ENCODE measurements at places on chromosomes 12 and 14.

DNA sequence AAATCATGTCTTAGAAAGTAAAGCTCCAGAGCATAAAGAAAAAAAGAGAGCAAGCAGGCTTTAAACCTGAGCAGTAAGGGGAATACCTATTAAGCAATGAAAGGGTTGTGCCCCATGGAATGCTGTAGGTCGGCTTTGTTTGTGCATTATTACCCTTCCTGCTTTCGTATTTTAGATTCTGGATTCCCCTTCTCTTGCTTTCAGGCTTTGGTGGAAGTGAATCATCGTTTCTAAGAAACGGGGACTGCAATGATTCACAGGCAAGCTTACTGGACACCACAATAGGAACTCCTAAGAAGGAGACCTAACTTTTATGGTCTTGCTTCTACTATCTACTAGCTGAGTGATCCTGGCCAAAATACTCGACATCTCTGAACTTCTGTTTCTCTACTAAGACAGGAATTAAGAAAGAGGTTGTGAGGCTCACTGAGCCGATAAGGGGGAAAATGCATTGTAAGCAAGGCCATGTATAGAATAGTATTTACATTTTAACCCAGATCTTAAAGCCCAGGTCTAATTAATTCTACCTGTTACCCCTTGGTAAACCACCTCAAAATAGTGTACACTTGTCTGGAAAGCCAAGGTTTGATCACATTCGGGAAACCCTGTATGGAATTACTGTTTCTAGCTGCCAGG lies 1.2 kb upstream of the BMAL2 start:
- DNase-seq, result no peak

DNA sequence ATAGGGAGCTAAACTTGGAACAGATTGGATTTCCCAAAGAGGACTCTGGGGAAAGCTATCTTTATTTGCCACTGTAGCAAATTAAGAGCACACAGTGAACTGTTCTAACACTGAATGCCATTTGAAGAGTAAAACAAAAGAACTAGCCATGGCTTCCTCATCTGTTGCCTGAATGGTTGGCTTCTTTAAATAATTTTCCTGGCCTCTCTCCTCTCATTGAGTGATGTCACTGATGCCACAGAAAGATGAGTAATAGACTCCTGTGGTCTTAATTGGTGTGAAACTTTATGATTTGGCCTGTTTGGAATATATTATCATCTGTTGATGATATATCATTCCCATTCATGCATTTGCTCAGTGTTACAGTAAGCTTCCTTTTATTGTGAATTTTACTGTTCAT lies 42.5 kb downstream of the WDR20 start:
- DNase-seq, result no peak

DNA sequence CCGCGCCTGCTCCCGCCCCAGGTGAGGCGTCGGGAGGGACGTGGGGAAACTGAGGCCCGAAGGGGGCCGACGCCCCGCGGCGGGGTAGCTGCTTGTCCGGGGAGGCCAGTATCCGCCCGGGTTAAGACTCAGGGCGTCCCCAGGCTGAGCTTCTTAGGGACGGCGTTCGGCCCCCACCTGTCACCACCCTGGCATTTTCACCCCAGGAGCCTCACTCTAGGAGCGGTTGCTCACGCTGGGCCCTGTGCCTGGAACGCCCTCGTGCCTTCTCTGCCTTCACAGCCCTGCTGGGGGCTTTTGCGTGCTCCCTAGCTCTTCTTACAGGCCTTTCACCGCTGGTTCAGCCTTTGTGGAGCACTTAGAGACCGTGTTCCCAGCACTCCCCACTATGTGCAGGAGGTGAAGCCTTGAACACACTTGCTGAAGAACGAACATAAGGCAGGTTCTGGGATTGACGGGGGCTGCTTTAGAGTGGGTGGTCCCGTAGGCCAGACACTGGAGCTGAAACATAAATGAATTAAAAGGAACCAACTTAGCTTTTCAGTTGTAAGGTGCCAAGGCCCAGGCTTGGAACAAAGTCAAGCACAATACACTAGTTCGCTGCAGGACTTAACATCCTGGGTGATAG lies 601 bp downstream of the ZNF839 start:
- DNase-seq, result no peak

GRCh38 chr14:23727566-23728335 lies 91.6 kb downstream of the DHRS2 start:
- no peak for DNase-seq

DNA sequence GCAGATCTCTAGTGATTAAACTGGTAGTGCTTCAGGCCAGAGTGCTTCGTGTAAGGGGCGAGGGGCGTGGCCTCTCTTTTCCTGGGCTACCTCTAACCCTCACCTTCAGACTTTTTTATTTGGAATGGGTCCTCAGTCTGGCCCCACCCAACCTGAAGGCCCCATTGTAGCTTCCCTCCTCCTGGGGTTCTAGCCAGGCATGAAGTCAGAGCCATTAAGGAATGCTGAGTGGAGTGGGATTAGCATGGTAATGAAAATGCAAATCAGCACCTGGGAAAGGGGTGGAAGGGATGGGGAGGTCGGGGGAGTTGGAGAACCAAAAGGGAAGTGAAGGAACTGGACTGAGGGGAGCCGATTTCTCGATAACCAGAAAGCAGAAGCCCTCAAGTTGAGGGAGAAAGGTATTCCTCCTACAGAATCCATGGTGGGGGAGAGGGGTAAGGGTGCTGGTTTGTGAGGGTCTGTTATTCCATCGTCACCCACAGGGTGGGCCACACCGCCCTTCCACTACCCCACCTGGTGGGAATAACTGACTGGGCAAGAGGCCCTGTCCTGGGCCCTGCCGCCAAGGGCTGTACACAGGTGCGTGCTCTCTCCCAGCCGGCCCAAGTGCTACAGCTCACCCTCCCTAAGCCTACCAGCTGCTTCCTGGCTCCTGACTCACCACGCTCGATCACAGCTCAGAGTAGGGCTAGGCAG lies 14.1 kb downstream of the ZFHX2 start:
- no peak for DNase-seq

- DNase-seq, result no peak
These were observed 1.2 kb downstream of the ULK1 start for GRCh38 chr12:131895640-131896079.

GRCh38 chr12:28620281-28620680 lies 430.0 kb downstream of the CCDC91 start:
- DNase-seq, result no peak

- no peak for DNase-seq
These were observed 89.6 kb upstream of the ATF7IP start for GRCh38 chr12:14275886-14276285.

- no peak for DNase-seq
These were observed 66.9 kb downstream of the ANKS1B start for GRCh38 chr12:99917711-99918402.

DNA sequence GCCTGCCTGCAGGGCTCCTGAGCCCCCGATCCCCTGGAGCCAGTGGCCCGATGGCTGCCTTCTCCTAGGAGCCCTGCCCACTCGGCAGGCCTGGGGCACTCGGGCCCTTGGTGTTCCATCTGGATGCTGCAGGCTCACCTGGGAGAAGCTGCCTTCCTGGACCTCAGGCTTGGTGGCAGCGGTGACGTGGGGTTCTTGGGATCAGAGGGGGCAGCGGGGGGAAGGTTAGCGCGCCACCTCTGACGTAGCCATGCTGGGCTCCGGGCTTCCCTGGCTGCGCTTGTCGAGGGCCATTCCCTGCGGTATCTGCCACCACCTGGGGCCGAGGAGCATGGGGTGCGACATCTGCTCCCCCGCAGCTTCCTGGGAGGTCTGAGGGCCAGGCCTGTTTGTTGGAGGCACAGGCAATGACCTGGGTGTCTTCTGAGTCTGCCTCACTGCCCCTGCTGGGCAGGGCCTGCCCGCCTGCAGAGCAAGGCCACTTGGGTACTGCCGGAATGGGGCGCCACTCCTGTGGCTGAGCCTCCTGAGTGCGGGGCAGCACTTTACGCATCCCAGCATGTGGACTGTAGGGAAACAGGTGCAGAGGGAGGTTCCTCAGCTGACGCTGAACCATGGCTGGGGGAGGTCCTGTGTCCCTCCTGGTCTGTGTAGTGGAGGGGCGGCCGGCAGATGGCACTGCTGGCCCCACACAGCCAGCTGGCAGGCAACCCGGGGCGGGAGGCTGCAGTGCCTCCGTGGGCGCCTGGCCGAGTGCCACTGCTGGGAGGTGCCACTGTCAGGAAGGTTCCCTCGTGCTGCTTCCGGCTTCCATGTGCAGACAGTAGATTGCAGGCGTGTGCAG lies 20.3 kb downstream of the MTA1 start:
- DNase-seq, result peak; percentile 66

GRCh38 chr12:30975581-30975980 lies 49.0 kb downstream of the TSPAN11 start:
- DNase-seq, result no peak

DNA sequence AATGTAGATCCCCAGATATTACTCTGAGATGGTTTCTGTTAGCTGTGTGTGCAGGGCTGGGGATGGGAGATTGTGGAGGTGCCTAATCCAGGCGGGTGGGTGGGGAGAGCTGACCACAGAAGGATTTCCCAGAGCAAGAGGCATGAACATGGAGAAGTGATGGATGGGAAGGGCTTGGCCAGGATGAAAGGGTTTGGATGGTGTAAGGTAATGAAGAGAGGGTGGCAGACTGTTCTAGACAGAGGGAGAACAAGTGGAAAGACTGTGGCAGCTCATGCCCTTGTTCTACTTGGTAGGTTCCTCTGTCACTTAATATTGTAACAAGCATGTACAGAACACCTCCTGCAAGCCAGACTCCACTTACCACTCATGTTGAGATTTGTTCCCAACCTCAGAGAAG lies 187.8 kb downstream of the NPAS3 start:
- no peak for DNase-seq

DNA sequence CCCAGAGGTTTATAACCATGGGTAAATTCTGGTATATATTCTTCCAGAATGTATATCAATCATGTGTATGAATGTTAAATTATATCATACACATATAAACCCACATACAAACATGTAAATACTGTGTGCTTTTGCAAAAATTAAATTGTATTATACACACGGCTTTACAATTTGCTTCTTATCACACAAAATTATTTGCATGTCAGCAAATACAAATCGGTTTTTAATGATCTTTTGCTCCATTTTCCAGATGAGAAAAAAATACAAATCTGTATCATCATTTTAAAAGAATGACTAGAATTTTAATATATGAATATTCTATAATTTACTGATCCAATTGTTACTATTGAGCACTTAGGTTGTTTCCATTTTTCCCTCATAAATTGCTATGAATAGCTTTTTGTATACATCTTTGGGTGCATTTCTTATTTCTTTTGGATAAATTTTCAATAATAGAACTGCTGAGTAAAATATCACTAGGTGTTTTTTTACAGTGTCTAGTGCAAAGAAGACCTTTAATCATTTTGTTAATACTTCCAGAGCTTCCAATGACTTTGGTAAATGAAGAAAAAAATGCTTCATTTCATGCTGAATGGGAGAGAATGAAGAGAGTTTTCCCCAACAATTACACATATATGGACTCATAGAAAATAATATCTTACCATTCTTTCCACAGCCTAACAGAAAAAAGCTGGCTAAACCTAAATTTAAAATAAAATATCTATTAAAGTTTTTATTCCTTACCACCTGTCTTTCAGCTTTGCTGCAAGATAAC lies 3.5 kb downstream of the LYZ start:
- DNase-seq, result no peak

DNA sequence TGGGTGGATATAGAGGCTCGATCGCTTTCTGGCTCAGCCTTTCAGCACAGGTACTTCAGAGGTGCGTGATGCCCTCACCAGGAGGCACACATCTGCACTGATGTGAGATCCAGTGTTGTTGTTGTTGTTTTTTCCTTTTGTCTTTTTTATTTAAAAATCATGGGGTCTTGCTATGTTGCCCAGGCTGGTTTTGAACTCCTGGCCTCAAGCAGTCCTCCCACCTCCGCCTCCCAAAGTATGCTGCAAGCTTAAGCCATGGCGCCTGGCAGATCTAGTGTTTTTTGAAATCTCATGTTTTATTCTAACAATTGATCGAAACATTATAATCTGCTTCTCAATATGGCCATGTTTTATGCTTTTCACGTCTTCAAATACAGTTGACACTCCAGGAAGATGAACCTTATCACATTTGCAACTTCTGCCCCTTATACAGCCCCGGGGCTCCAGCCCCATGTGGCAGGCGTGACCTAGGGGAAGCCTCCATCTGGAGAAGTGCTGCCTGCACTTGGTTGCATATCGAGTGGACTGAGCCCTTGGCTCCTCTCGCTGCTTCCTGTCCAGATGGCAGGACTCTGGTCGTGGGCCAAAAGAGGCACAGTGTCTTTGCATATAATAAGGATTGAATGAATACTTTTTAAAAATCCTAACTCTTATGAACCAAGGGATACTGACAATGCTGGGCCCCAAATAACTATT lies 71.7 kb downstream of the TRAF3 start:
- no peak for DNase-seq

DNA sequence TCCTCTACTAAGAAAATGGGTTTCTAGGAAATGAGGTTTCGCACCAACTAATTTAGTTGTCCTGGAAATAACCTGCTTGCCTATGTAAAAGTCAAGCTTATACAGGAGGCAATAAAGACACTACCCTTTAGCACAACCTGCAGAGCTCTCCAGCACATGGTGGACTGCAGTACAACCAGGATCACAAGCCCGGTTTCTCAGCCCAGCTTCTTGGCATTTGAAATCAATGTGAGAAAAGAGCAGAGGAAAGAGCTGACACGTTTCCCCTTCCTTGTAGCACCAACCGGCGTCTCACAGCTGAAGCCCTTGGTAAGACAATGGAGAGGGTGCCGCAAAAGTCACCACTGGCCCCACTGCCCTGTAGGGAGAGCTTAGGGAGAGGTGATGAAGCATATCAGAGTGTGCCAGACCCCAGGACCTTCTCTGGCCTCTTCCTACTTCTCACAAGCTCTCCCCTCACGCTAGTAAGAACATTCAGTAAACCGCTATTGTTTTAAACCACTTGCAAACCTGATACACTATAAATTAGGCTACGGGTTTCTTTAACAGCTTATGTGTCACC lies 8.6 kb downstream of the SPTLC2 start:
- DNase-seq, result no peak

GRCh38 chr12:98997899-98998298 lies 352.8 kb downstream of the APAF1 start:
- DNase-seq, result no peak

DNA sequence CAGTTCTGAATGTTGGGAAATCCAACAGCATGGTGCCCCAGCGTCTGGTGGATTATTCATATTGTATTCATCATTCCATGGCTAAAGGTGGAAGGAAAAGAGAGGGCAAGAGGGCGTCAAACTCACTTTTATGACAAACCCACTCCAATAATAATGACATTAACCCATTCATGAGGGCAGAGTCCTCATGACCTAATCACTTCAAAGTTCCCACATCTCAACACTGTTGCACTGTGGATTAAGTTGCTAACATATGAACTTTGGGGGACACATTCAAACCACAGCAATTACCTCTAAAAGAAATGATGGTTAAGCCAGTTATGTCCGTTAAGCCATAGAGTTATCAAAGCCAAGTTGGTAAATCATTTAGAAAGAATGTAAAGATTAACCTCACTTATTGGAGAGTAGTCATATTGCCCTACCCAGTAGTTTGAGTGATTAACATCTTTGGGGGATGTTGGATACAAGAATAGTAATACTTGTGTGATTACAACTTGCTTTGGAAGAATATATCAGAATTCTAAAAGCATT lies 212.4 kb upstream of the FLRT2 start:
- no peak for DNase-seq

GRCh38 chr12:9106067-9106466 lies 9.7 kb downstream of the A2M start:
- no peak for DNase-seq

- DNase-seq, result no peak
These were observed 6.4 kb downstream of the TMEM121 start for GRCh38 chr14:105532735-105533141.

GRCh38 chr12:114692186-114693058 lies 8.4 kb upstream of the TBX3 start:
- DNase-seq, result no peak

GRCh38 chr14:100059438-100059781 lies 5.8 kb upstream of the EVL start:
- no peak for DNase-seq

GRCh38 chr12:63821781-63822251 lies 22.7 kb upstream of the SRGAP1 start:
- DNase-seq, result no peak

Measured in left lobe of liver (tissue), 2 donors.